ENCODE measurements at places on chromosomes 13 and 19. TPM values are rescaled to one million over a fixed set of nuclear protein-coding genes. Genes with fewer than 3 reads are reported as not detected.

GRCh38 chr13:57815600-57815999, 184.1 kb downstream of the PCDH17 start:
- no peak for DNase-seq

GRCh38 chr19:3108775-3109174, 14.6 kb downstream of the GNA11 start:
- DNase-seq: no peak

The LILRA1 gene
- not detected for total RNA-seq

The ICAM1 gene
- 11.3 TPM for total RNA-seq

The MISP3 gene
- total RNA-seq: 0.89 TPM

Measured in skin of body (tissue), 3 donors.